ENCODE measurements at places on chromosomes 3 and 15. TPM values are rescaled to one million over a fixed set of nuclear protein-coding genes. Genes with fewer than 3 reads are reported as not detected.

Gene CCDC39
- not detected for total RNA-seq

Gene RABL3
- total RNA-seq: 15.6 TPM

Gene MME
- not detected for total RNA-seq

Gene ZNF860
- total RNA-seq: 1.2 TPM

Gene CAMK2N2
- total RNA-seq: 1.3 TPM

Gene FBXL2
- total RNA-seq: 5.4 TPM

Gene IL17RD
- 0.83 TPM for total RNA-seq

Gene GOLGA8S
- 0.09 TPM for total RNA-seq

Gene PATL2
- 0.07 TPM for total RNA-seq

Gene TRIM42
- not detected for total RNA-seq

Gene CCR8
- not detected for total RNA-seq

Gene TMEM40
- total RNA-seq: 0.88 TPM

Gene PPARG
- 37.7 TPM for total RNA-seq

Gene GP5
- total RNA-seq: not detected

Gene PLA2G4E
- total RNA-seq: not detected

Gene SAMD7
- total RNA-seq: not detected

Gene WDR73
- 37.7 TPM for total RNA-seq

Gene IQCF5
- total RNA-seq: not detected

Gene CAMP
- not detected for total RNA-seq

Gene PLSCR2
- not detected for total RNA-seq

Gene SPATA12
- total RNA-seq: 0.46 TPM

Gene CYP11A1
- not detected for total RNA-seq

Gene MUC20
- total RNA-seq: 0.51 TPM

Gene RHOV
- total RNA-seq: 4.7 TPM

Gene CRELD1
- total RNA-seq: 12.0 TPM

Gene PYGO1
- total RNA-seq: 7.4 TPM

Gene DNASE1L3
- not detected for total RNA-seq

Gene SOX14
- not detected for total RNA-seq

Gene LINGO1
- 8.9 TPM for total RNA-seq

Gene EFCAB12
- 0.82 TPM for total RNA-seq

Gene RUBCN
- 7.9 TPM for total RNA-seq

Gene LMAN1L
- total RNA-seq: not detected

Gene GOLGA8H
- total RNA-seq: 2.8 TPM

Gene DLEC1
- total RNA-seq: not detected

Gene CATSPER2
- 0.80 TPM for total RNA-seq

Gene AHSG
- not detected for total RNA-seq

Gene SLC28A1
- not detected for total RNA-seq

Gene KBTBD13
- total RNA-seq: not detected

Gene GPR156
- total RNA-seq: 0.47 TPM

Gene GOLGA8J
- not detected for total RNA-seq

Gene LRRN1
- total RNA-seq: not detected

Gene PIERCE2
- total RNA-seq: 4.8 TPM

Gene RFTN1
- total RNA-seq: 3.3 TPM

Gene MESP2
- 0.62 TPM for total RNA-seq

Gene PIK3CA
- 6.3 TPM for total RNA-seq

Gene ZIC1
- 0.07 TPM for total RNA-seq

Gene GRIP2
- total RNA-seq: 0.97 TPM

Gene UBA3
- total RNA-seq: 33.2 TPM

Gene PRICKLE2
- total RNA-seq: 2.6 TPM

Gene KIAA1143
- total RNA-seq: 19.6 TPM

Gene HYAL3
- 5.4 TPM for total RNA-seq

Gene FES
- total RNA-seq: 0.88 TPM

Gene SH2D7
- not detected for total RNA-seq

Gene SLC6A20
- total RNA-seq: not detected

Gene MAP2K1
- total RNA-seq: 105 TPM

Gene TGM5
- not detected for total RNA-seq

Gene PTH1R
- total RNA-seq: 0.51 TPM

All from A549 treated with RU486 at 1 μM for 4 hours (cell line).